ENCODE measurements at places on chromosomes 2 and 18.

GRCh38 chr18:12377556-12378197 lies 650 bp upstream of the AFG3L2 start:
- no peak for DNase-seq

GRCh38 chr2:196836440-196836839 lies 27.3 kb upstream of the C2orf66 start:
- DNase-seq: no peak

DNA sequence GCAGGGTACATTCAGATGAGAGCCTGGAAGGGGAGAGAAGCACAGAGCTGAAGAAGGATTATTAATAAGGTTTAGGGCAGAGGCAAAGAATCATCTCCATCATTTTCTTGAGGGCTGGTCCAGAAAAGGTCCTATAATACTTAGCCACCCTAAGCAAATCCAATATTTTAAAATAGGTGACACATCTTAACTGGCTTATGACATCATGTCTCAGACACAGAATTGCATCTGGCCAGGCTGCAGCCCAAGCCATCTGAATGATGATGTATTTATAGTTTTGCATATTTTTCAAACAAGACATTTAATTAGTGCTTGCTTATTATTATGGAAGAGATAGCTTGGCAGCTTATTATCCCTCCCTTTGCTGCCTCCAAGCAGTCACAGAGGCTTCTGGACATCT lies 571.3 kb downstream of the SUCLG1 start:
- DNase-seq: no peak

GRCh38 chr2:228118940-228119339 lies 62.5 kb downstream of the SPHKAP start:
- DNase-seq: no peak

DNA sequence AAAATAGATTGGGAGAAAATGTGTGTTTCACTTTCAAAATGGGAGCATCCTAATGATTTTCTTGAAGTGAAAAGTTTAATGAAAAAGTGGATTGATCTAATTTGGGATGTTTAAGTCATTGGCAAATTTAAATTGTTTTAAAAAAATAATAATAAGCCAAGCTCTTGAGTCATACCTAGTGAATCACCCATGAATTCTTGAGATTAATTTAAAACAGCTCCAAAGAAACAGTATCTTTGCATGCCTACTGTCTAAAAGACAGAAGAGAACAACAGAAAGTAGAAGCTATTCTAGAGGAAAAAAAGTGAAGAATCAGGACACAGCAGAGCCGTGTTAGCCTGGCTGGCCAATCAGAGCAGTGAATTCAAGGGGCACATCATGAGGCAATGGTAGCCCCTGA lies 7.7 kb downstream of the ACVR1C start:
- no peak for DNase-seq

- peak; percentile 53 for DNase-seq
These were observed 96.7 kb downstream of the PMAIP1 start for GRCh38 chr18:59996370-59996966.
